ENCODE measurements at places on chromosomes 5 and 9.

DNA sequence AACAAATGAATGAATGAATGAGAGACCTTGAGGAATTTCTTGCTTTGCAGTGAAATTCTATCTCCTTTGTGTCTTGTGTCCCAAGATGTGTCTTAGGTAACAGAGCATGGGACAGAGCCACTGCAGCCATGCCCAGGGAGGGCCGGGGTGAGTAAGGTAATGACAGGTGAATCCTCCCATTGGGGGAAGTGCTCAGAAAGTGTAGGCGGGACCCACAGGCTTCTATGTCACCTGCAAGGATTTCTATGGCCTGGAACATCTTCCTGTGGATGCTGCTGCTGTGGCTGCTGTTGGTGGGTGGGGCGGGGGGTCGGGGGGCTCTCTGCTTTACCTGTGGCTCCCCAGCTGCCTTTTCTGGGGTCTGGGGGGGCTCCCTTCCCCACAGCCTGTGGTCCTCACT is 133.6 kb upstream of the IER5L start:
- no peaks in the 10 kb centered on the region for H3K36me3 ChIP-seq
- H3K4me3 ChIP-seq = no peak overlapping the region
- no peak for DNase-seq
- no peaks in the 10 kb centered on the region for H3K4me1 ChIP-seq
- no peaks in the 10 kb centered on the region for H3K27me3 ChIP-seq

DNA sequence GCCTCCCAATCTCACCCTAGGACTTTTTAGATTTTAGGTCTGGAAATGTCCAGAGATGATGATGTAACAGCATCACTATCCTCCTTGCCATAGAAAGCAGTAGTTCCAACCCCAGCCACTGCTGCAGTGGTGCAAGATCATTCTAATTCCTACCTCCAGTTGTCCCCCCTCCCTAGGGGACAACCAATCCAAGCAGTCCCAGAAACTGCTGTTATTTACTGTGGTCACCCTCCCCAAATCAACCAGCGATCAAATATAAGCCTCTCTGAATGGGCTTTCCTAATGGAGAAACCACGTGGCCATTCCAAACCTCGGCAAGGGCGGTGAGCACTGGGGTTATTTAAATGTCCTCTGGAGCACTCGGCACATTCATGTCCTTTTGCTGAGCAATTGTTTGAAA is 159.8 kb downstream of the SLF1 start:
- no peaks in the 10 kb centered on the region for H3K36me3 ChIP-seq
- H3K27me3 ChIP-seq = no peaks in the 10 kb centered on the region
- no peaks in the 10 kb centered on the region for H3K4me1 ChIP-seq
- no peak for DNase-seq
- no peak overlapping the region for H3K4me3 ChIP-seq
- H3K27ac ChIP-seq = no peak overlapping the region

DNA sequence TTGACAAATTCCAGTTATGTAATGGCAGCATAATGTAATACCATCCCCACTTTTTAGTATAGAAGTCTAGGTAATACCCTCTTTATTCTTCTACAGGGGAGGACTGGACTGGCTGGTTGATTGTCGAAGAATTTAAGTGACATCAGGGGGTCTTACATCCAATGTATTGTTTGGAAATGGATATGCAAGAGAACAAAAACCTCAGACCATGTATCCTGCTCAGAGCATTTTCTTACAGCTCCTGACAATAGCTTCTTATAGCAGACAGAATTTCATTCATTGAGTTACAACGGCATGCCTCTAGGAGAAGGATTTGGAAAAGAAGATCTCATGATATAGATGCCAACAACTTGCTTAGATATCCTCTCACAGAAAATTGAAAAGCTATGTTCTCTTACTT is 2032.3 kb downstream of the EFNA5 start:
- H3K36me3 ChIP-seq = no peaks in the 10 kb centered on the region
- no peak for DNase-seq
- no peak overlapping the region for H3K27ac ChIP-seq
- H3K4me3 ChIP-seq = no peak overlapping the region

GRCh38 chr5:139696167-139696893 is 48.2 kb downstream of the CXXC5 start:
- H3K27ac ChIP-seq = no peak overlapping the region
- DNase-seq = no peak
- no peaks in the 10 kb centered on the region for H3K4me1 ChIP-seq
- no peaks in the 10 kb centered on the region for H3K36me3 ChIP-seq
- H3K4me3 ChIP-seq = no peak overlapping the region

GRCh38 chr9:112439825-112440224 is 46.8 kb upstream of the KIAA1958 start:
- H3K4me3 ChIP-seq = no peak overlapping the region
- no peaks in the 10 kb centered on the region for H3K36me3 ChIP-seq
- H3K27me3 ChIP-seq = no peaks in the 10 kb centered on the region

GRCh38 chr9:131810351-131811170 is 70.7 kb upstream of the RAPGEF1 start:
- no peaks in the 10 kb centered on the region for H3K36me3 ChIP-seq
- H3K4me1 ChIP-seq = no peaks in the 10 kb centered on the region
- no peak overlapping the region for H3K4me3 ChIP-seq
- H3K27ac ChIP-seq = no peak overlapping the region
- DNase-seq = no peak

DNA sequence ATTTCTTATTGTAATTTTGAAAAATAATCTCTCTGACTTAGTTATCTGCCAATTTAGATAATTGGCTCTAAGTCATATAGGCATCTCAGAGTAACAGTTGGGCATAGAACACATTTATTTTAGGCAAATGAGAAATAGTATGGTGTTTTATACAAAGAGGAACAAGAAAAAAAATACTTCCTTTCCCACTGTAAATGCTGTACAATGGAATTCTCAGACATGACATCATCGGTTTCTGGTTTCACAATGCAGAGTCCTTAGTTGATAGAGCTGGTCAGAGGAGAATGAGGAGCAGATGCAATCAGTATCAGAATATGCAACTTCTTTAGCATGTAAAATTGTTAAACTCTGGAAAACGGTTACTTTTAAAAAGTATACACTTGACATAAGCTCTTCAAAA is 49.4 kb downstream of the PLK2 start:
- no peaks in the 10 kb centered on the region for H3K4me1 ChIP-seq
- no peak overlapping the region for H3K27ac ChIP-seq
- H3K27me3 ChIP-seq = no peaks in the 10 kb centered on the region
- no peak overlapping the region for H3K4me3 ChIP-seq

DNA sequence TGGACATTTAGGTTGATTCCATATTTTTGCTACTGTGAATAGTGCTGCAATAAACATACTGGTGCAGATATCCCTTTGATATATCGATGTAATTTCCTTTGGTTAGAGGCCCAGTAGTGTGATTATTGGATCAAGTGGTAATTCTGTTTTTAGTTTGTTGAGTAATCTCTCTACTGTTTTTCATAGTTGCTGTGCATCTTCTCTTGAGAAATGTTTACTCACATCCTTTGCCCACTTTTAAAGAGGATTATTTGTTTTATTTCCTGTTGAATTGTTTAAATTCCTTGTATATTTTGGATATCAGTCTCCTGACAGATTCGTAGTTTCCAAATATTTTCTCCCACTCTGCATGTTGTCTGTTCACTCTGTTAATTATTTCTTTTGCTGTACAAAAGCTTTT is 352.6 kb upstream of the TARS1 start:
- no peaks in the 10 kb centered on the region for H3K4me1 ChIP-seq
- no peaks in the 10 kb centered on the region for H3K36me3 ChIP-seq
- no peak for DNase-seq
- no peak overlapping the region for H3K4me3 ChIP-seq

DNA sequence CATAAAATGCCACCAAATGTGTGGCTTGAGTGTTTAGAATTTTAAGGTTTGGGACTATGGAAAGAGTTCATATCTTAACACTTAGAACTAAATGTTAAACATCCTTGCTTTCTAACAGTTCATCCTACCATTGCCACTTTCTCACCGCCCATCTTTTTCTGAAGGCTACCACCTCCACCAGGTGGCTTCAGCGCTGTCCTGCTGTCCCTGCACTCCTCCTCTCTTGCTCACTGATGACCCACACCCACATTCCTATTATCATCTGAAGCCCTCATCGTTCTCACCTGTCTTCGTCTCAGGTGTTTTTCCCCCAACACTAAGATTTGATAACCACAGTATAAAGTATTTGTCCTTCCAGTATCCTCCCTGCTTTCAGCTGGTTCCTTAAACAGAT is 7.4 kb downstream of the MEGF10 start:
- no peak for DNase-seq
- H3K27me3 ChIP-seq = no peaks in the 10 kb centered on the region
- no peak overlapping the region for H3K4me3 ChIP-seq
- no peak overlapping the region for H3K27ac ChIP-seq
- H3K36me3 ChIP-seq = no peaks in the 10 kb centered on the region

- no peaks in the 10 kb centered on the region for H3K27me3 ChIP-seq
- H3K4me3 ChIP-seq = no peak overlapping the region
- H3K36me3 ChIP-seq = no peaks in the 10 kb centered on the region
- DNase-seq = no peak
Observed at GRCh38 chr5:57432876-57433275, 49.7 kb downstream of the ACTBL2 start.

GRCh38 chr5:132840896-132841295 is 10.4 kb upstream of the SHROOM1 start:
- H3K27me3 ChIP-seq = no peaks in the 10 kb centered on the region
- H3K4me1 ChIP-seq = no peaks in the 10 kb centered on the region

GRCh38 chr9:6068983-6069382 is 53.6 kb upstream of the RANBP6 start:
- no peaks in the 10 kb centered on the region for H3K27me3 ChIP-seq
- H3K36me3 ChIP-seq = no peaks in the 10 kb centered on the region
- DNase-seq = peak; percentile 22
- H3K4me3 ChIP-seq = no peak overlapping the region
- peak overlapping the region; percentile 70 for H3K27ac ChIP-seq
- peaks cover 14% of the 10 kb centered on the region for H3K4me1 ChIP-seq

GRCh38 chr5:171493646-171494393 is 74.4 kb downstream of the FGF18 start:
- no peaks in the 10 kb centered on the region for H3K4me1 ChIP-seq
- H3K36me3 ChIP-seq = no peaks in the 10 kb centered on the region
- H3K4me3 ChIP-seq = no peak overlapping the region
- DNase-seq = no peak

- H3K4me1 ChIP-seq = no peaks in the 10 kb centered on the region
- no peaks in the 10 kb centered on the region for H3K36me3 ChIP-seq
- no peak for DNase-seq
- no peaks in the 10 kb centered on the region for H3K27me3 ChIP-seq
- H3K27ac ChIP-seq = no peak overlapping the region
Observed at GRCh38 chr9:113471566-113471965, 8.0 kb downstream of the RGS3 start.

GRCh38 chr5:75509546-75509945 is 1.9 kb downstream of the CERT1 start:
- no peak overlapping the region for H3K27ac ChIP-seq
- H3K36me3 ChIP-seq = peaks cover 9% of the 10 kb centered on the region
- H3K4me3 ChIP-seq = peak overlapping the region; percentile 90
- no peaks in the 10 kb centered on the region for H3K27me3 ChIP-seq

GRCh38 chr5:108528655-108529054 is 146.8 kb upstream of the FBXL17 start:
- H3K27me3 ChIP-seq = no peaks in the 10 kb centered on the region
- no peak for DNase-seq
- no peaks in the 10 kb centered on the region for H3K4me1 ChIP-seq
- H3K36me3 ChIP-seq = no peaks in the 10 kb centered on the region
- no peak overlapping the region for H3K4me3 ChIP-seq

DNA sequence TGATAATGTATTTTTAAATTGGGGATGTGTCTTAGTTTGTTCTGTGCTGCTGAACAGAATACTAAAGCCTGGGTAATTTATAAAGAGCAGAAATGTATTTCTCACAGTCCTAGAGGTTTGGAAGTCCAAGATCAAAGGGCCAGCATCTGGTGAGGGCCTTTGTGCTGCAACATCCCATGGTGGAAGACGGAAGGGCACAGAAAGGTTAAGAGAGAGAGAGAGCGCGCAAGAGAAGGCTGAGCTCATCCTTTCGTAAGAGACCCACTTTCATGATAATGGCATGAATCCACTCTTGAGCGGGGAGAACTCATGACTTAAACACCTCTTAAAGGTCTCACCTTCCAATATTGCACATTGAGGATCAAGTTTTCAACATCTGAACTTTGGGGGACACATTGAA is 79.1 kb upstream of the GOLM1 start:
- no peaks in the 10 kb centered on the region for H3K36me3 ChIP-seq
- H3K4me1 ChIP-seq = no peaks in the 10 kb centered on the region
- no peaks in the 10 kb centered on the region for H3K27me3 ChIP-seq
- no peak overlapping the region for H3K4me3 ChIP-seq
- H3K27ac ChIP-seq = no peak overlapping the region

DNA sequence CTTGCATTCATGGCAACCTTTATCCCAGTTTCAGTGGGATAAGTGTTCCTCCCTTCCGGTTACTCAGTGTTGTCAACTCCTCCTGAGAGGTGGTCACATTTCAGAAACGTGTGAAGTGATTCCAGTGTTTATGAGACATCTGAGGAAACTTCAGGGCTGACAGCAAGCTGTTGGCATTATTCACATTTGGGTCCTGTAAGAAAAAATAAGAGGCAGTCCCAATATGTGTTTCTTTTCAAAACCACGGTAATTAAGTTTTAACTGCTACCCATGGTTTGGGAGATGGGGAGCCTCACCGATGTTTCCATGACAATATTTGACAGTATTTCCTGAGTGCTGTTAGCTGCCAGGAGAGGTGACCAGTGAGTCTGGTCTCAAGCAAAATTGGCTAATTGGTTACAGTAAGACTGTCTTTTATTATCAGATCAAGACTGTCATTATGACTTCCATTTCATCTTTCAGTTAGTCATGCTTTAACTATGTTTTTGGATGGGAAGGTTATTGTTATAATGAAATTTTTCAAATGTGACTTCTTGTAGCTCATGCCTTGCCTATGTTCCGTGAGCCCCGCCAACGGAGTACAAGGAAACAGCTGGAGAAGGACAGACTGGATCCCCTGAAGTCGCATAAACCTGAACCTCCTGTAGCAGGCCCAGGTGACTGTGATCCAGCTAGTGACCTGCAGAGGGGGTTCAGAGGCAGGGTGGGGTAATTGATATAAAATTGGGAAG is 115.3 kb downstream of the GDNF start:
- no peaks in the 10 kb centered on the region for H3K27me3 ChIP-seq
- peaks cover 29% of the 10 kb centered on the region for H3K36me3 ChIP-seq
- DNase-seq = no peak
- no peak overlapping the region for H3K27ac ChIP-seq
- H3K4me3 ChIP-seq = no peak overlapping the region

- H3K4me3 ChIP-seq = no peak overlapping the region
- DNase-seq = no peak
- H3K27ac ChIP-seq = no peak overlapping the region
- no peaks in the 10 kb centered on the region for H3K36me3 ChIP-seq
- peaks cover 35% of the 10 kb centered on the region for H3K4me1 ChIP-seq
- H3K27me3 ChIP-seq = peaks cover 3% of the 10 kb centered on the region
Observed at GRCh38 chr9:105389796-105390195, 58.0 kb upstream of the FSD1L start.

- DNase-seq = no peak
- H3K27me3 ChIP-seq = no peaks in the 10 kb centered on the region
- no peaks in the 10 kb centered on the region for H3K4me1 ChIP-seq
- H3K4me3 ChIP-seq = no peak overlapping the region
Observed at GRCh38 chr5:78331523-78332080, 28.8 kb upstream of the SCAMP1 start.

GRCh38 chr5:75337366-75338021 is 474 bp downstream of the HMGCR start:
- H3K4me1 ChIP-seq = peaks cover 45% of the 10 kb centered on the region
- peak overlapping the region; percentile 87 for H3K4me3 ChIP-seq
- H3K27ac ChIP-seq = peak overlapping the region; percentile 86
- H3K27me3 ChIP-seq = no peaks in the 10 kb centered on the region
- peaks cover 26% of the 10 kb centered on the region for H3K36me3 ChIP-seq
- peak; percentile 33 for DNase-seq

GRCh38 chr5:53480416-53481158 is at the start of gene FST:
TSS of gene FST (plus strand) at chr5:53480629. CDS start at chr5:53480792, 163 bp downstream.
- peaks cover 4% of the 10 kb centered on the region for H3K27me3 ChIP-seq
- no peak for DNase-seq
- no peak within 1 kb of the TSS for H3K27ac ChIP-seq
- H3K4me3 ChIP-seq = no peak within 1 kb of the TSS
- no peaks in the 10 kb centered on the region for H3K36me3 ChIP-seq

Data from DND-41 (cell line).